ENCODE measurements at places on chromosomes 2 and 18.

GRCh38 chr2:43526994-43527393 lies 68.8 kb downstream of the THADA start:
- no peak for DNase-seq

DNA sequence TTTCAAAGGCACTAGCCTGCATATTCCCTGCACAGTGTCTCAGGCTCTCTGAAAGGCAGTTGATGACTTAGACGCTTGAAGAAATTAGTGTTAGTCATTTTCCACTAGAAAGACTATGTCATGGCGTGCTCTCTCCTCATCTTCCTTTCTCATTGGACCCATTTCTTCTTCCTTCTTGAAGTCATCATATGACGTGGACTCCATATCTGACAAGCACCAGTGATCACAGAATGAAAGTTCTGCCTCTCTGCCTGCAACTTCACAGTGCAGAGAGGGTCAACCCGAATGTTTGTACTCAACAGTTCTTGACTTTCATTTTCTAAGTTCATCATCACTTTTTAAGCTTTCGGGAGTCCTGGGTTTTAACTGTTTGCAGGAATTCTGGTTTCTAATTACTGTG lies 63.7 kb upstream of the CYRIA start:
- DNase-seq, result no peak

DNA sequence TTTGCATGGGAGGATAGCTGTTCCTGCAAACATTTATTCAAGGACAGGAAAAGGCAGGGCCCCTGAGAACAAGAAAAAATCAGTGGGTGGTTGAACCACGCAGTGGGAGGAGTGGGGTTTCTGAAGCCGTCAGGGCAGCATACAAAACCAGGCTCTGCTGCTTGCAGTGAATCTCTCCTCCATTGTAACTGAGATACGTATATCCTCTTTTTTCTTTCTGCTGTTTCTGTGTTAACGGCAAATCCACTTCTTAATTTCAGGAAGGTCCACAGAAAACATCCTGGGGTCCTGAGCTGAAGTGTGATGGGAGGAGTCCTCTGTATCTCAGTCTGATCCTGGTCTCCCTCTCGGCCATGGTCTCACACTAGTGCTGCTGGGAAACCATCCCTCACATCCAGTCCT lies 27.2 kb upstream of the KCNF1 start:
- DNase-seq, result no peak

DNA sequence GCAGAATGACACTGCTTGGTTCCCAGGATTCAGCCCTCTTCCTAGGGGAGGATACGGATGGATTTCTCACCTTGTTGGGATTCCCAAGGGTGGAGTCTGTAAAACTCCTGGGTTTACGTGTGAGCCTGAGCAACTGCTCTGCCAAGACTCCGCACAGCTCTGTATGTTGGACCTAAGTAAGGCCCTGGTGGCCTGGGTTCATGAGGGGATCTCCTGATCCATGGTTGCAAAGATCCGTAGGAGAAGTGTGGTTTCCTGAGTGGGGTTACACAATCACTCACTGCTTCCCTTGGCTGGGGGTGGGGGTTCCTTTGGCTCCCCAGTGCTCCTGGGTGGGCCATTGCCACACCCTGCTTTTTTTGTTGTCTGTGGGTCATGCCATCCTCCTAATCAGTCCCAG lies 37.7 kb downstream of the ANKRD12 start:
- DNase-seq, result no peak

- no peak for DNase-seq
Observed at GRCh38 chr2:9165625-9166024, 41.0 kb upstream of the ASAP2 start.

- no peak for DNase-seq
Observed at GRCh38 chr18:23884681-23885375, 129.7 kb upstream of the TTC39C start.

GRCh38 chr2:46499392-46499785 lies 20.0 kb downstream of the TMEM247 start:
- DNase-seq, result no peak

DNA sequence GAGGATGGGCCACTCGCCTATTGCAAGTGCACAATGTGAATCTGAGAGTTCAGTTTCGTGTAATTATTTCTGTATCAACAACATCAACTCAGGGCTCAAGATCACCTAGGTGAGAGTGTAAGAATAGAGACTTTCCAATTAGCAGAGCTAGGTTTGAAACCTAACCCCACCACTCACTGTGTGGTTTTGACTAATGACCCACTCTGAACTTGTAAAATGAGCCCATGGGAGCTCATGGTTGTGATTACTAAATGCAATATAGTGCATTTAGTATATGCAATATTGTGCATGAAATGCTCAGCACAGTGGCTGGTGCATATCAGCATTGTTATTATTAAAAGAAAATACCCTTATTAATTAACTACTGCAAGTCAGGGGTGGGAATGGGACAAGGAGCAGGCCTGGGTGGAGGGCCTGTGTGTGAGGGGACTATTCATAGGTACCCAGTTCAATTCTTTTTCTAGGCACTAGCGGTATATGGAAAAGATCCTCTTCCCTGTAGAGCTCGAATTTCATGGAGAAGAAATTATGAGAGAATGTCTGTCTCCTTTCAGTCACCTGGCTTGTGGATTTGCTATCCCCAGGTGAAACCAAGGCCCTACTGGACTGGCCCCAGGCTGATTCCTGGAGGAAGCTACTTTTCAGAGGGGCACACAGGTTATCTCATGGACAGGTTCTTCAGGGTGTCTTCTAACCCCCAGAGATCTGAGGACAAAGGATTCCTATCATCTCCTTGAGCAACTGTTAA lies 169.5 kb downstream of the GFPT1 start:
- no peak for DNase-seq

DNA sequence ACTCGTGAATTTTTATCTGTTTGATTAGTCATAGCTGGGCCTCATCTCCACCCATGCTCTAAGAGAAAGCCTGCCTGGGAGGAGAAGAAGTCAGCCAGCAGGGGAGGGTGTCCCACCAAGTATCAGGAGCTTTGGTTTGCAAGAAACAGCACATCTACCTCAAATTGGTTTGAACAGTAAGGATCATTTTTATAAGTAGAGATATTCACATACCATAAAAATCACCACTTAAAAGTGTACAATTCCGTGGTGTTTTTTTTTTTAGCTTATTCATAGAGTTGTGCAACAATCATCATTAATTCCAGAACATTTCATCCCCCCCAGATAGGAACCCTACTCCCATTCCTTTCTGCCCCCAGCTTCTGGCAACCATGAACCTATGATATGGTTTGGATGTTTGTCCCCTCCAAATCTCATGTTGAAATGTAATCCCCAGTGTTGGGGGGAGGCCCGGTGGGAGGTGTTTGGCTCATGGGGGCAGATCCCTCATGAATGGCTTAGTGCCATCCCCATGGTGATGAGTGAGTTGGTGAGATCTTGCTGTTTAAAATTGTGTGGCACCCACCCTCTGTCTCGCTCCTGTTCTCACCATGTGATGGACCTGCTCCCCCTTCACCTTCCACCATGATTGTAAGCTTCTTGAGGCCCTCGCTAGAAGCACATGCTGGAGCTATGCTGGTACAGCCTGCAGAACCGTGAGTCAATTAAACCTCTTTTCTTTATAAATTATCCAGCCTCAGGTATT lies 36.2 kb upstream of the HS6ST1 start:
- no peak for DNase-seq

GRCh38 chr2:168375195-168375798 lies 80.8 kb upstream of the CERS6 start:
- DNase-seq, result no peak

GRCh38 chr2:238457927-238458324 lies 31.2 kb downstream of the ASB1 start:
- DNase-seq, result no peak
